Activated T-helper 1 cell treated with Interleukin-2 at 50 U/mL for 16 hours (primary cell): ENCODE measurements at places on chromosomes 5 and 9.
A peak's percentile ranks its signal among the peaks of the same experiment; 100 is the strongest.

GRCh38 chr5:158899792-158900191 is 199.9 kb downstream of the EBF1 start:
- DNase-seq, result no peak

- peak; percentile 32 for DNase-seq
These were observed 1.3 kb downstream of the NOTCH1 start for GRCh38 chr9:136544548-136544963.

DNA sequence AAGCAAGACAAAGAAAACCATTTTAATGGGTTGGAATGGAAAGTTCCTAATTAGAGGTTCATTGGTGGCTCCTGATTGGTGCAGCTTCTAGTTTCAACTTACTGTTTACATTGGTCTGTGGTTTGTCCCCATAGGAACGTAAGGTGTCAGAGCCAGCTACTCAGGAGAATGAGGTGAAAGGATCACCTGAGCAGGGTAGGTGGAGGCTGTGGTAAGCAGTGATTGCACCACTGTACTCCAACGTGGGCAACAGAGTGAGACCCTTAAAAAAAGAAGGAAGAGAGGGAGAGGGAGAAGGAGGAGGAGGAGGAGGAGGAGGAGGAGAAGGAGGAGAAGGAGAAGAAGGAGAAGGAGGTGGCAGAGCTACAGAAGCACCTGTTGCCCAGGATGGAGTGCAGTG is 30.4 kb downstream of the KCNIP1 start:
- DNase-seq, result no peak

- DNase-seq, result no peak
These were observed 82.0 kb upstream of the HAPLN1 start for GRCh38 chr5:83802686-83803085.

DNA sequence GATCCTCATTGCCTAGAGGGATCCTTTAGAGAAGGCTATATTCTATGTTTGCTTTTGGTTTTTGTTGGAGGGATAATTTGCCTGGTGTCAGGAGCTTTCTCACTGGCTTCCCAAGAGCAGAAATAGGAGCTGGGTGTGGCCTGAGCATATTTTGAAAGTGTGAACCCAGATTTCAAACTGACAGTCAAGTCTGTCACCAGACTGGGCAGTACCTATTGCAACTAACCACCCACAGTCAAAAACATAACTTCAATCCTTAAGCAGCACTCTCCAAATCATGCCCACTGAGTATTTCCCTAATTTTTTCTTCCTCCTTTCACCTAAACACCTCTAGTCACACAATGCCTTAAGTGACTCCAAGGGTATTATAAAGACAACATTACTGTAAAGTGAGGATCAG is 278.4 kb downstream of the EBF1 start:
- no peak for DNase-seq

DNA sequence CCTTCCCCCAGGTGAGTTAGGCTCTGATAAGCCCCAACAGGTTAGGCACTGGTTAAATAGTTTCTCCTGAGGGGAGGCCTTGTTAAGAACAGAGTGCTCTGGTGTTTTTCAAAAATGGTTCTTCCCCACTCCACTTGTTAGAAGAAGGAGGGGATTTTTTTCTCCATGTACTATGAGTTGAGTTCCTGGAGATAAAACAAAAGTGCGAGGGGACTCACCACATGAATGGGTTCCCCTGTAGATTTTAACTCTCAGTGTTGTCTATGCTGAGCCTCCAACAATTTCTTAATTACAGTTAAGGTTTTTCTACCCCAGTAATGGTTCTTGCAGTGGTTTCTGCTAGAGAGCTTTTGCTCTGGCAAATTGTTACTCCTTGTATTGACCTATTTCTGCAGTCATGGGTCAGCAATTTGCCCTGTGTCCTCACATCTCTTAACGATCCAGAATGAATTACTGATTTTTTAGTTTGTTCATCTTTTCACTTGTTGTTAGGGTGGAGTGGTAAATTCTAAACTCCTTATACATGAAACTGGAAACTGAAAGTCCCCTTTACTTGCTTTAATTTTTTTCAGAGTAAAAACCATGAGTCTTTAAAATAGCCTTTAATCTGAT is 44.4 kb downstream of the SCAMP1 start:
- no peak for DNase-seq

GRCh38 chr5:61738446-61738845 is 406.4 kb downstream of the ZSWIM6 start:
- DNase-seq, result no peak

- no peak for DNase-seq
These were observed 5.2 kb downstream of the VAV2 start for GRCh38 chr9:133986774-133987445.

DNA sequence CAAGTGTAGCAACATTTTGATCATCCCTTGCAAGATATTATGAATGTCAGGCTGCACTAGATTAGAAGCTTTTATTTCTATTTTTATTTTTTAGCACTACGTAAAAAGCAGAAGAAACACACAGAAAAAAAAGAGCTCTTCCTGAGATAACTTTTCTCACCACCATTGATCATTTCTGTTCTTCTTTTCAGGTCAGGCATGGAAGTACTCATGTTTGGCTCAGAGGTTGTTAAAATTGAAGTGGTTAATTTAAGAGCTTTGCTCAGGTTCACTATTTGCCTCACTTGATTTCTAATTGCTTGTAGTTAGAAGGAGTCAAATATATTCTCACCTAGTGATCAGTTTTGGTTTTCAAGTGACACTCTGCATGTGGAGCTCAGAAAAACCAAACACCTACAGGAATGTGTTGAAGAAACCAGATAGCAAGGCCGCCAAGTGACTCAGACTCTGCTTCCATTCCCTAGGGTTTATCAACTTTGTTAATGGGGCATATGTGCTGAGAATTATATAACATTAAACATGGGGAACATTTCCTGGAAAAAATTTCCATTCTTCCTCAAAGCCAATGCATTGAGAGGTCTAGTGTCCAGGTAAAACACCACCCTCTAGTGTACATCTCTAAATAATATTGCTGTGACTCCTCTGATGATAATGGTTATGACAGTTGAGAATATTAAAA is 679.8 kb downstream of the CETN3 start:
- no peak for DNase-seq

GRCh38 chr9:111832449-111832848 is 37.7 kb upstream of the SHOC1 start:
- no peak for DNase-seq

- no peak for DNase-seq
These were observed 464.0 kb upstream of the ZNF608 start for GRCh38 chr5:125210242-125210947.

DNA sequence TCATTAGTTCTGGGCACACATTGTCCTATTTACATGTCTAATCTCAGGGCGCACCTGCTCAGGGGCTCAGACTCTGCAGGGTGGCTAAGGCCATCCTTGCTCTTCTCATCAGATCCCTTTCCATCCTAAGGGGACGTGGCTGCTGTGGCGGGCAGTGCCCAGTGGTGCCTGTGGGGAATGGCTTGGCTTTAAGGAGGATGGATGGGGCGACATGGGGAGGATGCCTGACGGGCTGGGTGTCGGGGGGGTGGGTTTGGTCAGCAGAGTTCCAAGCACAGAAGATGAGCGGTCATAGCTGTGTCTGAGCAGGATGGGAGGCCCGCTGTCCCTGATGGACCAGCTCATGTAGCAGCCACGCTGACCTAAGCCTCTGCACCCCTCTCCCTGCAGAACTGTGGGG is 40.9 kb upstream of the SUSD3 start:
- DNase-seq, result no peak

DNA sequence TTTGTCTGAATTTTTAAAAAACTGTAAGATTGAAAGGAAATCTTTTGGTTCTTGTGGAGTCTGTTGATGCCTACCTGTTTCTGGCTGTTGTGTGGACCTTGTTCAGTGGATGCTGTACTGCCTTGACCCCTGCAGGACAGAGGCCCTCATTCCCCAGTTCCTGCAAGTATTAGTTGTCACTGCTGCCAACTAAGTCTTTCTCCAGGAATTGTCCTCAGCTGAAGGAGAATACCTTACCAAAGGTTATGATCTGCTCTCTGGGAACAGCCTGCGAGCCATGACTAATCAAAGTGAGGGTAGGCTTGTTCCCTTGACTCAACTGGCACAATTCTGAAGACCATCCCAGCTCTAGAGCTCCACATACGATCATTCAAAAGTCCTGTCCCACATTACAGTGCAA is 145.3 kb upstream of the FST start:
- no peak for DNase-seq

DNA sequence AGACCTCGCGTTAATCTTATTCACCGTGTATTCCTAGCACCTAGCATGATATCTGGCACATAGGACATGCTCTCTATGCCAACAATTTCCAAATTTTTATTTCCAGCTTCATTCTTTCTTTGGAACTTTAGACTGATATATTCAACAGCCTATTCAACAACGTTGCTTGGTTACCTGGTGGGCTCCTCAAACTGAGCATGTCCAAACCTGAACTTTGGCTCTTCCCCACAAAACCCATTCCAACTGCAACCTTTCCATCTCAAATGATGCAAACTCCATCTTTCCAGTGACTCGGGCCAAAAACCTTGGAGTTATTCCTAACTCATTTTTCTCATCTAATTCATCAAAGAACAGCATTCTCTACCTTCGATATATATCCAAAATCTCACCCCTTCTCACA is 525.2 kb downstream of the AGTPBP1 start:
- DNase-seq, result no peak

GRCh38 chr5:1437876-1438559 is 7.2 kb downstream of the SLC6A3 start:
- no peak for DNase-seq

DNA sequence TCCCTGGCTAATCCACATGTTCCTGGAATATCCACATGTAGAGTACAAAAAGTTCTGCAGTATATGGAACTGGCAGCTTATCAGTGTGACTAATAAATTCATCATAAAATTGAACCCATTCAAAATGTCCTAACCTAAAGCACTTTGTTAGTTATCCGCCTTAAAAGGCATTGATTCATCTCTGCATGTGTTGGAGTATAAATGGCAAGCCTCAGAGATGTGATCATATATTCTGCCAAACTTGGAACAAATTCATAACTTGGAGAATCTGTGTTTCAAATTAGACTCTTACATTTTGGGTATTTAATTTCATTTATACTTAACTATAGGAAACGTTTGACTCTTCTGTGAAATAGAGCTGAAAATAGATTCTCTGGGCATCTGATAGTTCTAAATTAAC is 25.2 kb upstream of the NREP start:
- no peak for DNase-seq

- no peak for DNase-seq
These were observed 6.7 kb downstream of the TXN start for GRCh38 chr9:110249603-110250002.

GRCh38 chr5:173290477-173291131 is 37.6 kb downstream of the STC2 start:
- DNase-seq, result no peak

- no peak for DNase-seq
These were observed 72.1 kb downstream of the RAI14 start for GRCh38 chr5:34728236-34728635.

DNA sequence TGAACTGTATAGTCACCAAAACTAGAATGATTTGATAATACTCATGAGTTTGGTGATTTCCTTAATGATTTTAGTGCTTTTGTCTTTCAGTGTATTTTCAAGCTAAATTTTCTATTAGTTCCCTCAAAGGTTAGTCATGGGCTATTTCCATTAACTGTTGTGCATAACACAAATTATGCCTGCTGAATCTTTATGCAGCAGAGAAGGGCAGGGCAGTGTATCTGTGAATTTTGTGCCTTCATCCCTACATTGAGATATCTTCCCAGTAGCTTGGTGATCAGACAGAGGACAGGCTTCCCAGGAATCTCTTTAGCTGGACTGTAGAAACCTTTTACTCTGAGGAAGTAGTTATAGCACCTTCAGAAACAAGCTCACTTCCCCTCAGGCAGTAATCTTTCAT is 1036.9 kb downstream of the EFNA5 start:
- no peak for DNase-seq

- DNase-seq, result no peak
These were observed 88.0 kb downstream of the PLPP1 start for GRCh38 chr5:55446640-55447351.

- DNase-seq, result no peak
These were observed 215.4 kb upstream of the TLX3 start for GRCh38 chr5:171093598-171093997.

- no peak for DNase-seq
These were observed 1.3 kb downstream of the MARVELD2 start for GRCh38 chr5:69416180-69416579.

DNA sequence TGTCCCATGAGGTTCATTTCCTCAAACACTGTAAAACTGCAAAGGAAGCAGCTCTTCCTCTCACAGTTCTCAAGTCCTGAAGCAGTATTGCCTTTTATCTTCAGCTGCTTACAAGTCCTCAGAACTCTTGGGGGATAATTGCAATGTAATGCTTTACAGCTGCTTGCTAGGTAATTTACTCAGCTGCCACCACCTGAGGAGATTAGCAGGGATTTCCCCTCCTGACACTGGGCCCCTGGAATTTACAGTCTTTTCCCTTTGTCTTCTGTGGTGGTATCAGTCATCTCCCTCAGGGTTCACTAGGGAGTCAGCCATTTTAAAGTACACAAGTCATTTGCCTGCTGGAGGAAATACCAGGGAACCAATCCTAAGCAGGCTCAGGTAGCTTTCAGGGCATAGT is 754.3 kb upstream of the GRAMD2B start:
- no peak for DNase-seq

- DNase-seq, result no peak
These were observed 145.4 kb downstream of the ACTL7B start for GRCh38 chr9:108710424-108710823.
